LoVo (cell line): ENCODE measurements at places on chromosomes 6 and 20.

- no peak for DNase-seq
Observed at GRCh38 chr6:143093290-143093689, 32.6 kb downstream of the AIG1 start.

- DNase-seq: no peak
Observed at GRCh38 chr20:45300961-45301360, 5.7 kb upstream of the RBPJL start.

GRCh38 chr6:169112483-169113320, 140.9 kb downstream of the THBS2 start:
- DNase-seq: no peak

DNA sequence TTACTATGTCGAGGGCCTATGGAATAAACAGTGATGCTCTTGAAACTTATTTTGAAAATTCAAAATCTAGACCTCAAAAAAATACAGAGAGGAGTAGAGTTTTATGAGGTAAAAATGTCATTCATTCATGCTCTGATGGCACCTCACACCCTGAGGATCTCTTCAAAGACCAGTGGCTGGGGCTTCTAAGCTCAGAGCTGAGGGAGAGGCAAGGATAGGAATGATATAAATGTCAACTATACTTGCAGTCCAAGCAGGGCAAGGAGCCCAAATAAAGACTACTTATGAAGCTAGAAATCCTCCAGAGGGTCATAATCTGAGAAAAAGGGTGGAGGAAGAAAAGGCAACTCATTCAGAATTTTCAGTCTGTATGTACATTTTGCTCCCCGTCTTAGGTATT, 136.7 kb upstream of the CARMIL1 start:
- no peak for DNase-seq

DNA sequence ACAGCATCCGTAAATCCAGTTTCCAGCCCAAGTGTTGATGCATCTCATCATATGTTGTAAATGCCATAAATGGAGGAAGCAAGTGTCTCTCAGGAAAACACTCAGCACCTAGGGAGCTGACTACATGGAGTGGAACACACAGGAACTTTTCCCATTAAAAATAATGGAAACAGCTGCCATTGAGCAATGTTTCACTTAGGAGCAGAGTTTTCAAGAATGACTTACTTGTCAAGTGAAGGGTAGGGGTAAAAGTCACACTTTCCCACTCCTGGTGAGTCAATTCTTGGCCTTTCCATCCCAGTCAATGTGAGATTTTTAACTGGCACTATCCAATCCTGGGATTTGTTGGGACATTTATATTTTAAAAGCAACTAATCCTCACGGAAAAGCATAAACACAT, 119.4 kb upstream of the ASF1A start:
- DNase-seq: no peak

GRCh38 chr20:37920679-37921322, 17.9 kb downstream of the VSTM2L start:
- no peak for DNase-seq

- no peak for DNase-seq
Observed at GRCh38 chr20:24622856-24623255, 153.4 kb downstream of the SYNDIG1 start.

DNA sequence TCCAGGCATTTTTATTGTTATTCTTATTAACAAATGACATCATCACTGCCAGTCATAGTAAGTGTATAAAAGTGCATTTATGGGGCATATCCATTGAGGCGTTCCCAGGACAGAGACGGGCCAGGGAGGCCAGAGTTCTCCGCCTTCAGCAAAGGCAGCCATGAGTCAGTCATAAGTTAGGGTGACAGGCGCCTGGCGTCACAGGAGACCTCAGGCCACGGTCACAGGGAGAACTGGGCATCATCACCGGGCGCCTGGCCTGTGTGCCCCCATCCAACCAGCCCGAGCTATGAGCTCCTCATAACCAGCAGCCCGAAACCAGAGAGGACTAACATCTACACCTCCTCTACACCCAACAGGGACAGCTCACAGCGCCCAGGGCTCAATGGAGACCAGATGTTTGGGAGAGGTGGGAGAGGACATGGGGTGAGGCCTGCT, 259.2 kb downstream of the DLL1 start:
- no peak for DNase-seq

- no peak for DNase-seq
Observed at GRCh38 chr6:167424060-167424673, 99.3 kb downstream of the TTLL2 start.

- no peak for DNase-seq
Observed at GRCh38 chr6:9467741-9468140, 947.1 kb downstream of the TFAP2A start.

- DNase-seq: peak; percentile 25
Observed at GRCh38 chr20:57076152-57076652, 190.2 kb downstream of the BMP7 start.

- DNase-seq: no peak
Observed at GRCh38 chr6:147441751-147442150, 66.7 kb upstream of the SAMD5 start.

- DNase-seq: no peak
Observed at GRCh38 chr6:163802267-163802666, 387.7 kb downstream of the QKI start.

GRCh38 chr20:35251613-35251940, 25.1 kb downstream of the MMP24 start:
- no peak for DNase-seq

GRCh38 chr20:56722042-56722441, 92.9 kb downstream of the TFAP2C start:
- DNase-seq: no peak

- peak; percentile 66 for DNase-seq
Observed at GRCh38 chr6:32700391-32701040, 34.1 kb upstream of the HLA-DQB1 start.

GRCh38 chr6:146397638-146398037, 146.0 kb upstream of the RAB32 start:
- DNase-seq: no peak

GRCh38 chr6:46676604-46677313, 10.9 kb upstream of the TDRD6 start:
- DNase-seq: no peak

- DNase-seq: peak; percentile 8
Observed at GRCh38 chr6:127186889-127187288, 68.4 kb downstream of the RSPO3 start.

DNA sequence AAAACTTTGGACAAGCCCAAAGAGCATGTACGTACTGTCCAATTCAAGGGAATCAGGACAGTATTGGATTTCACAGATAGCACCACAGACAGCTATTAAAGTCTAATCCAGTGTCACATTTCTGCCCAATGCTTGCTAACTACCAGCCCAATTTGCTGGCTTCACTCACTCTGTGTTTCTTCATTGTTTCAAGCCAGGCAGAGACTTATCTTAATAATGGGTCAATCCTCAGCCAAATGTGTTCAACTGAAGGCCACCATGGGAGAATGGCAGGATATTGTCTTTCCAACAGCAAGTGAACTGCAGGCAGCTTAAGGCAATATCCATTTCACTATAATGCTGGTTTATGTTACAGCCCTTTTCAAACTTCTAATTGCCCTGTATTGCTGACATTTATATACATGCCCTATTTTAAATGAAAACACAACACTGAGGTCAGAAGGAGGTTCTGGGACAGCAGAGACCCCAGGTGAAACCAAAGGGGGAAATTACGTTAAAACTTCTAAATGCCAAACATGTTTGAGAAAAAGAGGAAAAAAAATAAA, 142.1 kb upstream of the RSPO3 start:
- no peak for DNase-seq

- DNase-seq: peak; percentile 86
Observed at GRCh38 chr6:34657307-34657978, 39.1 kb downstream of the ILRUN start.

- DNase-seq: no peak
Observed at GRCh38 chr6:118617417-118617816, 34.0 kb downstream of the CEP85L start.

GRCh38 chr6:162100096-162100495, 627.5 kb downstream of the PRKN start:
- DNase-seq: no peak

DNA sequence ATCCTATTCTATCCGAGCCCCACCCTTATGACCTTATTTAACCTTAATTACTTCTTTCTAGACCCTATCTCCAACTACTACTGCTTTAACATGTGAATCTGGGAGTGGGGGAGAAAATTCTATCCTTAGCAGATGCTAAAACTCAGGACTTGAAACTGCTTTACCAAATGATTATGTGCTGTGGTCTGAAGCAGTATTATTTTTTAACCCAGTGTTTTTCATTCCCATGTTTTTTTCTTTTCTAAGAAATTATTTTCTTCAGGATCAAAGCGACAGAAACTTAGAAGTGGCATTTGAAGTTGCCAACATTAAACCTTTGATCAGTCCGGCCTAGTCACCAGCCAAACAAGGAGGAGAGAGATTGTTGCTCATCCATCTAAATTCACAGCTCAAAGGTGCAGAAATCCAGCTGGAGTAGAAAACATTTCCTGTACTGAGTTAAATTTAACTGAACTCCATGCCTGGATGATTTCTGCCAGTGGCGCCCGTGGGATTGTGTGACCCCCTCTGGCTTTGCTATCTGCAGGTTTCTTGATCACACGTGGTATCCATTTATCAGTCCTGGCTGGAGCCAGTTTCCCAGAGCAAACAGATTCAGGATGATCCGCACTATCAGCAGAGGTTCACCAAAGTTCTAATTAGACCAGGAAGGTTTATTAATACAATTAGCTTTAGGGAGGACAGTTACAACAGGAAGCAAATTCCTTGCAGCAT, 300.5 kb downstream of the PLCB1 start:
- no peak for DNase-seq

GRCh38 chr6:1624851-1625781, 15.4 kb downstream of the FOXC1 start:
- no peak for DNase-seq

DNA sequence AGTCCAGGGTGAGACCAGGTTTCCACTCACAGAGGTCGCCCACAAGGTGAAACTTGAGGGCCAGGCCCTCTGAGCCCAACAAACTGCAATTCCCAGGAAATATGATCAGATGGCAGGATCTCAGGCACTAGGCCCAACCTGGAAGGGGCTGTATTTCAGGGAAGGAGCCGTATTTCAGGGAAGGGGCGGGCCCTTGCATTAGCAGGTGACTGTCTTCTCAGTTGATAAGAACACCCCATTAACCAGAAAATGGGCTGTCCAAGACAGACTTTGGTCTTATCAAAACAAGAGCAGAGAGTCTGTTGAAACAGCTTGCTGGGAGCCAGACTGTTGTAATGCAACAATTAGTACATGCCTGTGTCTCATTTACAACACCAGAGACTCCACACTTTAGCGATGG, 10.9 kb upstream of the BNIP5 start:
- DNase-seq: no peak

DNA sequence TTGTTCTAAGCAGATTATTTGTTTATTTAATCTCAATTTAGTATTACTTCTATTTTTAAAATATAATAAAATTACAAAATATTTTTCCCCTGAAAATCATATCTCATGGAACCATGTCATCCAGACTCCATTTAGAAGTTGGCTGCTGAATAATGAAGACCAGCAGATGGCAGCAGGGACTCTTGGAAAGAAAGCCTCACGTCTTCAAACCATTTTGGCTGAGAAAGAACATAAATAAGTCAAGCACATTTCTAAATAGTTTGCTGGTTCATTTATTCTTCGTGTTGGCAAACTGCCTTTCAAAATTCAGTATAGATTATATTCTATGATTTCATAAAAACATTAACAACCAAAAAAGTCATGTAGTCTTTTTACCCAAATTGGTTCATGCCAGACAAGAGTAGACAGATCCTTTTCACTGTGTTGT, 71.7 kb downstream of the RCAN2 start:
- peak; percentile 71 for DNase-seq

DNA sequence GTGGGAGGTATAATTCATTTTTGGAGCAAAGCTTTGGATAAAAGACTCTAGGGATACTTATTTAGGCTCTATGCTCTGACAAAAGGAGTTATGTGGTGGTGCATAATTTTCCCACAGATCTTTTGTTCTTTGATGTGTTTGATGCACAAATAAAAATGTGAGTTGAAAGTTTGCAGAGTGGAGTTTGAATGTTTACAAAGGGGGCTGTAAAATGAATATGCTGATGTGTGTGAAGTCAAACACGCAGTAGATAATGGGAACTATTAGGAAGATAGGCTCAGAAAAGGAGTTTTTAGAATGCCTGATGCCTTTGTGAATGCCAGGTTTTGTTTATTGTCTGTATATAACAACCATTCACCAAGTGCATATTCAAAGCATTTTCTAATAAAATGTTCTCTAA, 545.0 kb upstream of the EPHA7 start:
- DNase-seq: no peak

DNA sequence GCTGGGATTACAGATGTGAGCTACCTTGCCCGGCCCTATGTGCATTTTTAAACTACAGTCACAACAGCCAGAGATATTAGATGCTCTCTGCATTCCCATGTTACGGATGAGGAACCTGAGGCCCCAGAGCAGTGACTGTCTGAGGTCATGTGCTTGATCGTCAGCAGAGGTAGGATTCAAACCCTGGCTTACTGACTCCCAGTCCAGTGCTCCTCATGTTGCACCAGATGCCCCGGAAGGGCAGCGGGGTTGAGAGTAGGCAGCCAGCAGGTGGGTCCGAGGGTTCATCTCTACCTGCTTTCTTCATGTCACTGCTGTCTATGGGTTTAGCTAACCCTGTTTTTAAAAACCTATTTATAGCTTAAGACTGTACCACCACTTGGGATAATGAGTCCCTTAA, 9.3 kb upstream of the ZNF335 start:
- DNase-seq: no peak

- no peak for DNase-seq
Observed at GRCh38 chr6:24959319-24959718, 23.6 kb upstream of the RIPOR2 start.

- DNase-seq: no peak
Observed at GRCh38 chr20:57394121-57395082, 3.2 kb downstream of the RBM38 start.

DNA sequence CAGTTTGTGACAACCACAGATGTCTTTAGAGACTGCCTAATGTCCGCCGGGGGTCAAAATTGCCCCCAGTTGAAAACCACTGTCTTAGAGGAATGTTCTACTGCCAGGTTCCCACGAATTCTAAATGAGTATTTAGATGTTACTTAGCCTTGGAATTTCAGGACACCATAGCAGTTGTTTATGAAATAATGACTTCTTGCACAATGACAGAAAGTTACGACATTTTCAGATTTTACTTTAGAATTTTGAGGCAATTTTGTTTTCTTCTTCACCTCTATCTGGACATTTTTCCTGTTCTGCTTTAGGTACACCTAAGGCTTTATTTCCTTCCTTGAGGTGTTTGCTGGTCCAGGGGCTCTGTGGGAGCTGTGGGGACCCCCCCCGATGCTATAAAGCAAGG, 83.4 kb downstream of the CCDC170 start:
- no peak for DNase-seq

- DNase-seq: no peak
Observed at GRCh38 chr6:32840604-32841246, 2.2 kb upstream of the TAP2 start.

- no peak for DNase-seq
Observed at GRCh38 chr6:31609519-31610406, 5.3 kb upstream of the AIF1 start.

- no peak for DNase-seq
Observed at GRCh38 chr6:139941826-139942225, 567.4 kb upstream of the CITED2 start.

DNA sequence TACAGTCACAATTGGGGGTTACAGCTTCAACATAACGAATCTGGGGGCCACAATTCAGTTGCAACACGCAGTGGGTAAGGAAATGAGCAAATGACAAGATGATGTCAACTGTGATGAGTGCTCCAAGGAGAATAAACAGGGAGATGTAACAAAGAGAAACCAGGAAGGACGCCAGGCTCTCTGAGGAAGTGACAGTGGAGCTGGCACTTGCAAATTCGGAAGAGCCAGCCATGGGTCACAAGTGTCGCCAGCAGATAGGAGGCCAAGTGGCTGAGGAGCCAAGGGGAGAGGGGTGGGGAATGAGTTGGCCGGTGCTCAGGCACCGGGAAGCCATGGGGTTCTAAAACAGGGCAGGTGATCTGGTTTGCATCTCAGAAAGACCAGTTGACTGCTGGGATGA, 136.4 kb downstream of the EYA2 start:
- no peak for DNase-seq
